Right ventricle myocardium inferior (tissue), 1 donor: ENCODE measurements at places on chromosomes 4 and X.

- no peak for DNase-seq
Measured at GRCh38 chr4:115865736-115866135, 752.3 kb upstream of the NDST4 start.

GRCh38 chr4:147753047-147753446, 21.2 kb downstream of the ARHGAP10 start:
- no peak for DNase-seq

DNA sequence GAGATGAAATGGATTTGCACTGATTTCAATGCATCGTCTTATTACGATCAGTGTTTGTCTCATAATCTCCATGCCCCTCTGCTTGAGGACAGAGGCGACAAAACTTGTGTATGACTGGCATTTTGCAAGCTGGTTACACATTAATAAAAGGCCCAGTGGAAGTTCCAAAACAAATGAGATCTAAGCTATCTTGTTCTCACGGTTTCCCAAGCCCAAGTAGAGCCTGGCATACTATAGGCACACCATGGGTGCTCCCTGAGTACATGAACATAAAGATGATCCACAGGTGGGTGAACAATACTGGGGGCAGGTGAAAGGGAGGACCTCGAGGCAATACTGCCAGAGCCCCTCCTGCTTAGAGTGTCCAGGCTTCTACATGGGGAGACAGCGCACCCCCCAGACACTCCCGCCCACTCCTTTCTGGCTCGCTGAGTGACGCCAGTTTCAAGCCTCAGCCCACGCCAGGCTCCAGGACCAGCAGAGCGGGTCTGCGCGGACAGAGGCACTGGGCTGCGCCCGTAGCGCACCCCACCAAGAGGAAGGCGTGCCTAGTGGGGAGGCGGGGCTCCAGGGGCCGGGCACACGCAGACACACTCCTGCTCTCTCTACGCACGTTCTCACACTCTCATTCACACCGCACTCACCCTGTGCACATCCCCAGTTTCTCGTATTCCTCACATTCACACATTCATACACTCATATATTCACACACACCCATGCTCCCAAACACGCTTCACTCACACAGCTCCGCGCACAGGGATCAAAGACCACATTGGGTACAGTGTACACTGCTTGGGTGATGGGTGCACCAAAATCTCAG, 8.9 kb upstream of the GSX2 start:
- no peak for DNase-seq

DNA sequence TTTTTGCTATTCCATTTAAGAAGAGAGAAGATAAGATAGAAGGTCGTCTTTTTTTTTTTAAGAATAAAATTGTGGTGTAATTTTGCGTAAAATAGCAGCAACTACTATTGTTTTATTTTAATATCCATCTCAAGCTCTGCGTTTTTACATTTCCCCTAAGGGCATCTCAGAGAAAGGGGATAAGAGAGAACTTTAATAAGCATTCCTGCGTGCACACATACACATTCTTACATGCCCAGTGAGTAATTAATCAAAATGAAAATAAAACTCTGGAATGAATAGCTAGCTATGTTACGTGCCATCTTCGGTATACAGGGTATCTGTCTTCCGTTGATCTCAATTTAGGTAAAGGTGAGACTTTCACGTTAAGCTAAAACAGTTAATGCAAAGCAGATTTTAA, 200.3 kb upstream of the TENM3 start:
- no peak for DNase-seq

DNA sequence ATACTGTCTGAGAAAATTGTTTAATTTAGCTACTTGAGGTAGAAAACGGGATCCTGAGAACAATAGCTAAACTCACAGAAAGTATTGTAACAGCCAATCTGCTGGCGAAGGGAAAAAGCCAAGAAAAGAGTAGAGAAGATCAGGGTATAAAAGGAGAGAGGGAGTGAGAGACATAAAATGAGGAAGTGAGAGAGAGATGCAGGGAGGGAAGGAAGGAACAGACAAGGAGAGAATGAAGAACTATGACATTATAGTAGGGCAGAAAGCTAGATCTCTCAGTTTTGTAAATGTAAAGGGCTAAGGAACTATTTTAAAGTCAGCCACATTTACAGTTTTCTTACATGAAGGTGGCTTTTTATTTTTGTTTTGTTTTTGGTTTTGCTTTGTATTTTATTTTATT, 1.6 kb upstream of the GIMD1 start:
- DNase-seq = no peak

DNA sequence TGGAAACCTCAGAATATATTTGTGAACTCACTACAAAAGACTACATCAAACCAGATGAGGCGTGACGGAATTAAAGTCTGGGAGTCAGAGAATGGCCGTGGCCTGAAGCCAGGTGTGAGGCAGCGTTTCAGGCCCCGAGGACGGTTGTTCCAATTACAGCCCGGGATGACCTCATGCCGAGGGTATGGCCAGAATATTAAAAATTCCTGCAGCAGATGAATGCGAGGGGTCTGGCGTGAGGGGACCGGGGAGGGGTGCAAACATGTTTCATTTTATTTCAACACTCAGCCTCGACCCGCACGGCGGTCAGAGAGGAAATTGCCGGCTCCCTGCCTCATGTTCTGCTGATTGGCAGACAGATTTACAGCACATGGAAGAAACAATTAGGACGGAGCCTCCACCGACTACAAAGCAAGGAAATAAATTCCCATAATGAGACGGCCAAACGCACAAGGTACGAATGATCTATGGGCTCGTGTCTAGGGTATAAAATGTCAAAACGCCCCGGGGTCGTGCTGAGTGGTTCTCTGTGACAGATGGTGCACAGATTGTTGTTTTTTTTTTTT, 289.7 kb downstream of the SHOX start:
- no peak for DNase-seq
